Coronary artery (tissue), 2 donors: ENCODE measurements at places on chromosomes 3 and 15.
A peak's percentile ranks its signal among the peaks of the same experiment; 100 is the strongest.

- no peak for DNase-seq
Measured at GRCh38 chr3:171495413-171495812, 35.2 kb upstream of the TNIK start.

- no peak for DNase-seq
Measured at GRCh38 chr15:93144463-93145236, 55.6 kb upstream of the RGMA start.

DNA sequence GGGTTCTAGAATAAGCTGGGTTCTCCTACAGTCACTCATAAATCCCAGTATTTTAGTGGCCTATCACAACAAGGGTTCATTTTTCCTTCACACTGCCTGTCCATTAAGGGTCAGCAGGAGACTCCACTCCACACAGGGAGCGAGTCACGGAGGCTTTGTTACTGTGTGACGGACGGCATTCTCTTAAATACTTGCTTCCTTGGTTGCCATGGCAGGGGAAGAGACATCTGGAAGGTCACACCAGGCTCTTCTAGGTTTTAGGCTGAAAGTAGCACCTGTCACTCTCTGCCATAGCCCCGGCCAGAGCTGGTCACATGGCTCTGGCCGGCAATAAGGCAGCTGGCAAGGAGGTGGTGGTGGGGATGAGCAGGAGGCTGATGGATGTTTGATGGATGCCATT, 89.4 kb upstream of the ANKRD34C start:
- DNase-seq: no peak

DNA sequence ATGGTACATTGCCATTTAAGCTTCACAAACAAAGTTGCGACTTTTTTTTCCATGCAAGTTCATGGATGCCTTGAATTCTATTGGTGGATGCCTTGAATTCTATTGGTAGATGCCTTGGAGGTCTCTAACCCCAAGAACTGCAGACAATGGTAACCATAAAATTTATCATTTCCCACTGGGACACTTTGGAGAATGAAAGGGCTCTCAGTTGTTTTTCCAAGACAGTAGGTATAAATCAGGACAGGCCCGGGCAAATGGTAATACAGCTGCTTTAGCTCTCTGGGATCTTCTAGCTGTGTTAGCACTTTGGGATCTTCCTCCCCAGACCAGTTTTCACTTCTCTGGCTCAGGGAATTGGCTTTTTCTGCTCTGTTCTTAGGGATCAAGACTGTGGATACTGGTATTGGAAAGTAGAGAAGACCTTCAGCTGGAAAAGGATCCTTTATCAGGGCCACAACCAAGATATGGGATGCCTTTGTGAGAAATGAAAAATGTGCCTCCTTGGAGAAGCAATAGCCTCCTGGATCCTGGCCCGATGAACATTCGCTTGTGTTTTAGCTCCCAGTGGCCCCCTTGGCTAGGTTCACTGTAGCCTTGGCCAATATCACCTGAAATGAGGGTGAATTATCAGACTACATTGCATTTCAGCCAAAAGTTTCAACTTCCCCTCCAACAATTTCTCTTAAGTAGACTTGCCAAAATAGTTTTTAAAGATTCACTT, 8.3 kb downstream of the LRRC3B start:
- no peak for DNase-seq

DNA sequence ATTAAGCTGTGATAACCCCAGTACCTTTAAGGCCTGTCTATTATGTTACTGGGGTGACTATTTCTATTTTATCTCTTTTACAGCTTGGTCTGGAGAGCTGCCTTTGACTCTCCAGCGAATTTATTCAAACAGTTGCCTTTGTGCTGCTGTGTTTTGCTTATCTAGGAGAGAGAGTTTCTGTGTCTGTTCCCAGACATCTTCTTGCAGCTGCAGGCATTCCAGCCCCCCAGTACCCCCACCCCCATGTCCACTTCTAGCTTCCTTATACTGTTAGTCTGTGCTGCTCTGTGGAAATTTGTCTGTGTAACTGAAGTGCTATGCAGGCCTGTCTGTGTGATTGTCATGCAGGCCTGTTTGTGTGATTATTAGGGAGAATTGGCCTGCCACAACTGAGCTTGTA, 713.7 kb upstream of the SEMA6D start:
- no peak for DNase-seq

- no peak for DNase-seq
Measured at GRCh38 chr3:171904829-171905228, 61.7 kb downstream of the TMEM212 start.

GRCh38 chr15:98433856-98434255, 214.5 kb upstream of the IGF1R start:
- DNase-seq: no peak

DNA sequence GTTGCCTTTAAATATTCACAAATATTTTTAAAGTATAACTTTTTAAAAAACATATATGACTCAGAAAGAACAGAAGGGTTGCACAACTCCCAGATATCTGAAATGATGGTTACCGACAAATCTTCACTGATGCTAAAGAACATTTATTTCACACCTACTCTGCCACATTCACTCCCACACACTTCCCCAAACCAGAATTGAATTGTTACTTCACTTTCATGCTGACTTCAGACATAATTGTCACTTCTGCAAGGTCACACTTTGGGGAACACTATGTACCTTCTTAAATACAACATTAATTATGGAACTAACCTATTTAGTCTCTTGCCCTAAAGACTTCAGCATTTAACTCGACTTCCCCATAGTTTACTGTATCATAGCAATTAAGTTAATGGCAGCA, 795.1 kb downstream of the FHIT start:
- DNase-seq: no peak

- DNase-seq: no peak
Measured at GRCh38 chr3:2879023-2879422, 231.2 kb downstream of the IL5RA start.

- DNase-seq: no peak
Measured at GRCh38 chr3:129598484-129598883, 8.0 kb downstream of the PLXND1 start.

DNA sequence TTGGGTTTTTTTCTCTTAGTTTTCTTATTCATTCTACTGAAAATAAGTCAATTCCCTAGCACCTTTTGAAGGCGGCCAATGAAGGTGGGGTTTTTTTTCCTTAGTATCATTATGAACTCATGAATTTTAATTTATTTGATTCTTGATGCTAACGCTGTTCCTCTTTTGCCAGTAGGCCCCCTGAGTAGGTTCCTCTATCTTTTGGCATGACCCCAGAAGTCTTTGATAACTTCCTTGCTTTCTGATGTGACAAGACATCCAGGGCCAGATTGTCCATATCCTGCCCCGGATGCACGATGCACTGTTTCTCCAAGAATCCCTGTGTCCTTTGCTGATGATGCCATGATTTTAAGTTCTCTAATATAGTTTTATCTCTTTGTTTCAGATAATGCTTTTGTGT, 20.6 kb downstream of the LRRK1 start:
- no peak for DNase-seq

DNA sequence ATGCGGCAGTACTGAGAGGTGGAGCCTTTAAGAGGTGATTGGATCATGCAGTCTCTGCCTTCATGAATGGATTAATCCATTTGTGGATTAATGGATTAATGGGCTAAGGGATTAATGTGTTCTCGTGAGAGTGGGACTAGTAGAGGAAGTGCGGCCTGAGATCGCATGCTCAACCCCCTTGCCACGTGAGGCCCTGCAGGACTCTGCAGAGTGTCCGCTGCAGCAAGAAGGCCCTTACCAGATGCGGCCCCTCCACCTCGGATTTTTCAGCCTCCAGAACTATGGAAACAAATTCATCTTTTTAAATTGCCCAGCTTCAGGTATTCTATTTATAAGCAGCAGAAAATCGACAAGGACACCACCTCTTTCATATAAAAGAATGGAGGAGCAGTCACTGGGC, 148.8 kb downstream of the TPRA1 start:
- DNase-seq: peak; percentile 49

DNA sequence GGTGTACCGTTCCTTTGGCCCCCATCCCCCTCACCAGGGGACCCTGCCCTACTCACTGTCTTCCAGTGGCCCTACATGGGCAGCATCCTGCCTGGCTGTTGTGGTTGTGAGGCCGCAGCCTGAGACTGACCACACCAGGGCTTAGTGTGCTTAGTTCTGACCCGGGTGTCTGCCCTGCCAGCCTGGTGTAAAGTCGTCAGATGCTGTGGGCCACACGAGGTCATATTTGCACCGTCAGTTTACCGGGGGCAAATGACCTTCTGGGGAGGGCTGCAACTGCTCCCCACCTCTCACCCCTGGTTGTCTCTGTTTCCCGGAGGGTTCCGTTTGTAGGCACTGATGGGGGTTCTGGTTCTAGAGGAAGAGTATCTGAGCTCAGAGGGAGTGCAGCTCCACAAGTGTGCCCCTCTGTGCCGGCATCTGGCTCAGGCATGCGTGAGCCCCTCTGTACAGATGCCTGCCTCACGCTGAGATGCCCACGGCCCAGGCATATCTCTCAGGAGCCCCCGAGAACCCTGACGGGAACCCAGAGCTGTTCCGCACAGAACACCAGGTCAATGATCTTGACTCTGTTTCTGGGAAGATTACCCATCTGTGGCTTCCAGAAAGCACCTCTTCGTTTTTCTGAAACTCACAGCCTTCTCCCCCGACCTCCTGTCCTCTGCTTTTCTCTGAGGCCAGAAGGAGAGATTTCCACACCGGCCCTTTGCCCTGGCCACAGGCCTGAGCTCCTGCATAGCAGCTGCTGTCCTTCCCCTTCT, 19.2 kb downstream of the KLF13 start:
- no peak for DNase-seq

GRCh38 chr3:107430996-107431245, 53.7 kb downstream of the CCDC54 start:
- DNase-seq: no peak

DNA sequence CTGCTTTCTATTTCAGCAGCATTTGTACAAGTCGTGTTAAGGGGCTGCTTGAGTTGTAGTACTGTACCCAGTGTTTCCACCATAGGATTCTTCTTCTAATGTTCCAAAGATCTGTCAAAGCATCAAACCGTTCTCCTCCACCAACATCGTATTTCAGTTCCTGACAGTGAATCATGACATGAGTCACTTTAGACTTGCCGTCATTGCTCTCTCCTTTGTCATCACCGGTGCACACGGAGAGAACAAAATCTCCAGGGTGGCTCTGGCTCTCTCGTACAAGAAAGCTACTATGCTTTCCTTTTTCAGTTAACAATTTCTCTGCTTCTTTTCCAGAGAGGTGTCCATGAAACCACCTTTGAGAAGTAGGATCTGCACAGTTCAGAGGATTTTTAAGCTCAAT, 270.9 kb upstream of the CCDC54 start:
- no peak for DNase-seq

GRCh38 chr15:26260517-26261133, 397.5 kb upstream of the ATP10A start:
- DNase-seq: no peak

DNA sequence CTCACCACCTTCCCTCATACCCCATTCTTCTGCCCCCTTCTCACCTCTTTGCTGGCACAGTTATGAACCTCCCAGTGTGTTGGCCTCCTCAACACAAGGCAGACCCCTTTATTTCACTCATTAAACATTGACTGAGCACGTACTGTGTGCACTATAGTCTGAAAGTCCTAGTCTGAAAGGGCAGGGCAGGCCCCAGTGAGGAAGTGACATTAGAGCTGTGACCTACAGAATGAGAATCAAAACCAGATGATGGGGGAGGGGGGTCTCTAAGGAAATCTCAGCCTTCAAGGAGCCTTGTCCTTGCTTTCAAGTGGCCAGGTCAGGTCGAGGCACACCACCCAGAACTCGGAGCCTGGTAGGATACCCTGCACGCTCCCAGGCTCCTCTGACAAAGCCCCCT, 3.5 kb downstream of the SLC28A1 start:
- no peak for DNase-seq

GRCh38 chr3:184378651-184379357, 797 bp upstream of the THPO start:
- DNase-seq: no peak
